H1 (cell line): ENCODE measurements at places on chromosomes 12 and 14. TPM values are rescaled to one million over a fixed set of nuclear protein-coding genes. Genes with fewer than 3 reads are reported as not detected.

Gene C12orf54
- total RNA-seq: not detected in 2 replicates

Gene CFL2
- total RNA-seq: 18.1 and 20.5 TPM in 2 replicates

Gene LMNTD1
- total RNA-seq: not detected in 2 replicates

Gene RASSF9
- total RNA-seq: 0.25 and 0.39 TPM in 2 replicates

Gene MIP
- 0.19 TPM in 1 of 2 replicates, not detected in the other for total RNA-seq

Gene TMEM229B
- total RNA-seq: 0.50 and 0.73 TPM in 2 replicates

Gene HRK
- total RNA-seq: 2.7 TPM in 2 replicates

Gene MAP1LC3B2
- total RNA-seq: 1.3 and 1.5 TPM in 2 replicates

Gene NYNRIN
- 18.3 and 19.6 TPM in 2 replicates for total RNA-seq

Gene SSPN
- 0.86 and 0.98 TPM in 2 replicates for total RNA-seq

Gene FAM181A
- total RNA-seq: not detected in 2 replicates

Gene IFI27L2
- 14.0 and 19.8 TPM in 2 replicates for total RNA-seq

Gene HSPB8
- 11.7 TPM in 2 replicates for total RNA-seq

Gene STAC3
- 1.3 and 1.9 TPM in 2 replicates for total RNA-seq

Gene GPD1
- total RNA-seq: 0.74 and 1.2 TPM in 2 replicates

Gene RTL1
- total RNA-seq: not detected in 2 replicates
